ENCODE measurements at places on chromosomes 16 and 17.
A peak's percentile ranks its signal among the peaks of the same experiment; 100 is the strongest.

- DNase-seq, result no peak
These were observed 89.1 kb downstream of the RGS9 start for GRCh38 chr17:65226227-65226626.

GRCh38 chr17:924711-925475 is 54.7 kb downstream of the NXN start:
- DNase-seq, result no peak

- no peak for DNase-seq
These were observed 9.8 kb downstream of the CDC6 start for GRCh38 chr17:40297511-40297910.

DNA sequence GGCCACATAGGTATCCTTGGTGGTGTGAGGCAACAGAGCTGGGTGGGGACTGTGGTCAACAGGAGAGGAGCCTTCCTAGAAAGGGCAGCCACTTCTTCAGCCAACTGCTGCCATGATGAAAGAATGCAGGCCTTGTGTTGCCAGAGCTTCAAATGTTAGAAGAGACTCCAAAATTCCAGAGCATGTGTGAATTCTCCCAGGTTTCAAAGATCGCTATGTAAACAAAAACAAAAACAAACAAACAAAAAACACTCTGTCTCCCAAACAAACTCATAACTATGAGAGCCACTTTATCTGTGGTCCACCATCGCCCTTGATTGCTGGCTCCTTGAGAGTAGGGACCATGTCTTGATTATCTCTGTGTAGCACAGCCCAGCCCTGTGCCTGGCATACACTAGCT is 55.5 kb upstream of the ZNF423 start:
- DNase-seq, result no peak

GRCh38 chr17:4836221-4836620 is 3.1 kb downstream of the MINK1 start:
- DNase-seq, result no peak

DNA sequence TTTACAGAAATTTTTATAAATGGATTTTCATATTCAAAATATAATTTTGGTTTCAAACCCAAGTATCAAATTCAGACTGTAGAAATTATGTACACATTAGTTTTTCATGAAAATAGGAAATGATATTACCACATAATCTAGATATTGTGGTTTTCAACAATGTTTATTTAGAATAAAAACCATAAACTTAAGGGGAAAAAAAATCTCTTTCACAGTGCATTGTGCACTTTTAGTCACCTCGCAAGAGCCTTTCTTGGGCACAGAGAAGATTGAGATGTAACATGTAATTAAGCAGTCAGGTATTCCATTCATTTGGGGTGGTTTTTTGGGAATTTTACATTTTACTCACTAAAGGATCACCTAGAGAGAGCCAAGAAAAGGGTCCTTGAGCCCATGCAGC is 104.0 kb downstream of the TANC2 start:
- DNase-seq, result no peak

- no peak for DNase-seq
These were observed 59.0 kb upstream of the NKD1 start for GRCh38 chr16:50489182-50489581.

- DNase-seq, result peak; percentile 80
These were observed 1.9 kb downstream of the GPR142 start for GRCh38 chr17:74369221-74369620.

- no peak for DNase-seq
These were observed 486.5 kb downstream of the HS3ST4 start for GRCh38 chr16:26178298-26178697.

- DNase-seq, result peak; percentile 54
These were observed at the start of gene ADGRG1 for GRCh38 chr16:57628008-57628781. Gene ADGRG1, plus strand, starts transcription at chr16:57628630. Its CDS starts 21,658 bp downstream, at chr16:57650288.

DNA sequence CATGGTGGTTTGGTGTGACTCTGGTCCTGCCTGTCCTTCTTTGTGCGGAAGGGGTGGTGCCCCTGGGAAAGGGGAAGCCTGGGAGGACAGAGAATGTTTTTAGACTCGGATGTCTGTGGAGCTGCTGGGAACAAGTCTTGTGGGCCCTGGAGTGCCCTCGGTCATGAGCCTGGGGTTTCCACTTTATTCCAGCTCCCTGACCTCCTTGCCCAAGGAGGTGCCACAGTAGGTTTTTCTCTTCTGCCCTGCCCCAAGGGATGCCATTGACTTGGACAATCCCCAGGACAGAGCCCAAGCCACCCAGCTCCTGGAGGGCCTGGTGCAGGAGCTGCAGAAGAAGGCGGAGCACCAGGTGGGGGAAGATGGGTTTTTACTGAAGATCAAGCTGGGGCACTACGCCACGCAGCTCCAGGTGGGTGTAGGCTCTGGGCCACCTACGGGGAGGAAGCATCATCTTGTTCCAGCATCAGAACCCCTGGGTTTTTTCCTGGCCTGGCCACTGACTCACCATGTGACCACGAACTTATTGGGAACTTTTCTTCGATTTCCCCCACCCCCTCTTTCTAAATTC is 1.4 kb downstream of the STAT5A start:
- DNase-seq, result peak; percentile 54

DNA sequence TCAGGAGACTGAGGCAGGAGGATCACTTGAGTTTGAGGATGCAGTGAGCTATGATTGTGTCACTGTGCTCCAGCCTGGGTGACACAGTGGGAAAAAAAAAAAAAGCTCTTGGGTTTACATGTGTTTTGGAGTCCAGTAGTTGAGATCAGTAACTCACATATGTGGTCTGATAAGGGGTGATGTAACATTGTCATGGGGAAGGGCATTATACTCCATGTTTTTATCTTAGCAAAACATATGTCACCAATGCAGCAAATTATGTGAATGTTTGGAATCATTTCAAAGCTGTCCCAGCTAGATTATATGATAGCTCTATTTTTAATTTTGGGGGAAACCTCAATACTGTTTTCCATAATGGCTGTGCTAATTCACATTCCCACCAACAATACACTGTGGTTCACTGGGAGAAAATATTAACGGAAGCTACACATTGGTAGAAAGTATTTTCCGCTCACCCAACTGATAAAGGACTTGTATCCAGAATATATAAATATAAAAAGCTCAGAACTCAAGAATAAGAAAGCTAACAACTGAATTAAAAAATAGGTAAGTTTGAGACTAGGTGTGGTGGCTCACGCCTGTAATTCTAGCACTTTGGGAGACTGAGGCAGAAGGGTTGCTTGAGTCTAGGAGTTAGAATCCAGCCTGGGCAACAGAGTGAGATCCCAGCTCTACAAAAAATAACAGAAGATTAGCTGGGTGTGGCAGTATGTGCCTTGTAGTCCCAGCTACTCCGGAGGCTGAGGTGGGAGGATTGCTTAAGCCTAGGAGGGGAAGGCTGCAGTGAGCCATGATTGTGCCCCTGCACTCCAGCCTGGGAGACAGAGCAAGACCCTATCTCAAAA is 224.1 kb upstream of the TBX2 start:
- no peak for DNase-seq

- no peak for DNase-seq
These were observed 74.7 kb downstream of the WIPI1 start for GRCh38 chr17:68382582-68383085.

GRCh38 chr17:68288375-68288774 is 2.6 kb downstream of the SLC16A6 start:
- no peak for DNase-seq

- DNase-seq, result no peak
These were observed 16.6 kb downstream of the GOSR1 start for GRCh38 chr17:30493780-30494179.

- DNase-seq, result no peak
These were observed 174.9 kb upstream of the CIBAR2 start for GRCh38 chr16:85286951-85287814.

DNA sequence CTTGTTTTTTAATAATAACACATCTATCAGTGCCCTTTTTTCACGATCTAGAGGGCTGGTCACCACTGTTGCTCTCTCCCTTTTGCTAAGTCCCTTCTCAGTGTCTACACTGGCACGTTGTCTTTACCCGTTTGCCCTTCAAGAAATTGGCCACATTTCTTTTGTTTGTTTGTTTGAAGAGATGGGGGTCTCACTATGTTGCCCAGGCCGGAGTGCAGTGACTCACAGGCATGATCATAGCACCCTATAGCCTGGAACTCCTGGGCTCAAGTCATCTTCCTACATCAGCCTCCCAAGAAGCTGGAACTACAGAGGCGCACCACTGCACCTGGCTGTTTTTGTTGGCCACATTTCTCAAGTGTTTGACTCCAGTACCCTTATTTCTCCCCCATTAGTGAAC is 138.0 kb upstream of the AXIN2 start:
- no peak for DNase-seq

GRCh38 chr16:83830769-83831455 is 23.1 kb downstream of the HSBP1 start:
- no peak for DNase-seq

DNA sequence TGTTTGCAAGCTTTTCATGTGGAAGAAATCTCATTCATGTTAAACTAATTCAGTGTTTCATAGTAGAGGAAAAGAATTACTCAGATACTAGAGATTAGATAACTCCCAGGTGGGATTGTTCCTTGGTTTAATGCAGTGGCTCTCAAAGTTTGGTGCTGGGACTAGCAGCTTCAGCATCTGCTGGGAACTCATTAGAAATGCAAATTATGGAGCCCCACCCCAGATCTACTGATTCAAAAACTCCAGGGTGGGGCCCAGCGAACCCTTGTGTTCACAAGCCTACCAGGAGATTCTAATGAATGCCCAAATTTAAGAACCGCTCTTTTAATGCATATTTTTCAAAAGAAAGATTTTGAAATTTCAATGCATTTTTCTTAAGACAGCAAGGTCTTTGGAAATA is 253.4 kb upstream of the CNTNAP4 start:
- no peak for DNase-seq

GRCh38 chr16:89031715-89032659 is 55.0 kb upstream of the CBFA2T3 start:
- DNase-seq, result peak; percentile 68

DNA sequence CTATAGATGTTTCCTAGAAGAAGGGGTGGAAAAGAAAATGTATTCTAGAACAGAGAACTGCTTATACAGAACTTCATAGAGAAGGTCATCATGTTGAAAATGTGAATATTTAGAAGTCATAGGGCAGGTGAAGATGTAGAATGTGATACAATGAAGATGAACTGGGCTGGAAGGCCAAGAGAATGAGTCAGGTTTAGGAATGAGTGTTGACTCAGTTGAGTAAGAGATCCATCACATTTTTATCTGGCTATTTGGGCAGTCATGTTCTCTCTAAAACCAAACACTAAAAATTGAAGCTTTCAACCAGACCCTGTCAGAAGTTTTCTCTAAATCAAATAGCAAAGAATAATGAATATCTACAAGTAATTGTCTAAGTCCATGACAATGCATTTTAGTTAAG is 660.5 kb downstream of the KCNJ2 start:
- DNase-seq, result no peak

DNA sequence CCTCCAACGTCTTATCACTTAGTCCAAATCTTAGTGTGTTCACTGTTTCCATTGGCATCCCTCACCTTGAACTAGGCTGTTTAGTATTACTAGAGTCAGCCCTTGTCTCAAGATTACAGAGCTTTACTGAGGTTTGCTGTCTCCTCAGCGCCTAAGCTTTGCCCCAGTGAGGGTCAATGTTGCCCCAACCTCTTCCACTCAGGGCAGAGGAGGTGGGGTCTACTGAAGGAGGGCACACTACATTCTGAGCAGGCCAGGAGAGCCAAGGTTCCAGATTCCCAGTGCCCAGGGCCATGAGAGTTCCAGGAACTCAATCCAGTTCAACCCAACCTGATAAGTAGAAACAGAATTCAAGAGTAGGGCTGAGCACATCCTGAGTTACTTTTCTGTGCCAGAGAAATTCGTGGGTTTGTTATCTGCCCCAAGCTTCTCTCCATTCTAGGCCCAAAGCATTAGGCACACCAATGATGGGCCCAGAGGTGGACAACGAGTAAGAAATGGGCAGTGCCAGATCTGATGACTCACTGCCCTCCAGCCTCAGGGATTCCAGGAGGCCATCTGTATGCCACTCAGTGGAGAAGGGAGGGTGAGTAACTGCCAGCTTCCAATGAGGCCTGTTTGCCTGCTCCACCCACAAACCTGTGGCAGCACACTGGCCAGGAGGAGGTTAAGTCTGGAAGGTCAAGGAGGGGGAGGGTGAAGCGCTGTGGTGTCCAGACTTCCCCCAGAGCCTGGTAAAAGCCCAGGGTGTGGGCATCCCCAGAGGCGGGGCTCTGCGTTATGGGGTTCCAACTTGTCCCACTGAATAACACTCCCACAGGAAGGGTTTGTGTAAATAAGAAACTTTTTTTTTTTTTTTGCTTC is 8.2 kb downstream of the TUBG2 start:
- no peak for DNase-seq

GRCh38 chr17:79944251-79944812 is 91.3 kb downstream of the TBC1D16 start:
- DNase-seq, result no peak

DNA sequence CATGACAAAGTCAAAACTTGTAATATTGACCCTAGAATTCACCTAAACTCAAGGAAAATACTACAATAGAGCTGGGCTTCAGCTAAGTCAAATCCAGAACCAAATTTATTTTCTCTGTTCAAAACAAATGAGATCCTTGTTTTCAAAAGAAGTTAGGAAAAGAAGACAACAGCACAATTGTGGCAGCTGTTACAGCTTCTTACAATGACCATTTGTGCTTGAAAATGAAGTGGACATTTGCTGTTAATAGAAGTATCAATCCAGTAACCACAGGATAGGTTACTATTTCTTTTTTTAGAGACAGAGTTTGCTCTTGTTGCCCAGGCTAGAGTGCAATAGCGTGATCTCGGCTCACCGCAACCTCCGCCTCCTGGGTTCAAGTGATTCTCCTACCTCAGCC is 44.4 kb downstream of the APPBP2 start:
- DNase-seq, result no peak

DNA sequence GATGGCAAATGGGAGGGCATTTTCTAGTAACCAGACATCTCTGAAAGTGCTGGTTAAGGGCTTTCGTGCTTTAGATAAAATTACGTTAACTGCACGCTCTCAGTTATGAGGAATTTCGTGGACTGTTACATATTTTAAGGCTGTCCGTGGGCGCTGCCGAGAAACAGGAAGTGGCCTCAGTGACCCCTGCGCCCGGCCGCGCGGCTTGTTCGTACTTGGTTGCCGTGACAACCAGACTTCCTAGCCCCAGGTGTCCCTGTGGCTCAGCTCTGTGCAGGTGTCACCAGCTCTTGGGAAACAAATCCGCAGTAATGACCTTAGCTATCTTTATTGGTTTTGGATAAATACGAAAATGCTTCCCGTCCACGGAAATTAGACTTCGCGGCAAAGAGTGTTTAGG is 52.7 kb downstream of the LMF1 start:
- DNase-seq, result no peak

DNA sequence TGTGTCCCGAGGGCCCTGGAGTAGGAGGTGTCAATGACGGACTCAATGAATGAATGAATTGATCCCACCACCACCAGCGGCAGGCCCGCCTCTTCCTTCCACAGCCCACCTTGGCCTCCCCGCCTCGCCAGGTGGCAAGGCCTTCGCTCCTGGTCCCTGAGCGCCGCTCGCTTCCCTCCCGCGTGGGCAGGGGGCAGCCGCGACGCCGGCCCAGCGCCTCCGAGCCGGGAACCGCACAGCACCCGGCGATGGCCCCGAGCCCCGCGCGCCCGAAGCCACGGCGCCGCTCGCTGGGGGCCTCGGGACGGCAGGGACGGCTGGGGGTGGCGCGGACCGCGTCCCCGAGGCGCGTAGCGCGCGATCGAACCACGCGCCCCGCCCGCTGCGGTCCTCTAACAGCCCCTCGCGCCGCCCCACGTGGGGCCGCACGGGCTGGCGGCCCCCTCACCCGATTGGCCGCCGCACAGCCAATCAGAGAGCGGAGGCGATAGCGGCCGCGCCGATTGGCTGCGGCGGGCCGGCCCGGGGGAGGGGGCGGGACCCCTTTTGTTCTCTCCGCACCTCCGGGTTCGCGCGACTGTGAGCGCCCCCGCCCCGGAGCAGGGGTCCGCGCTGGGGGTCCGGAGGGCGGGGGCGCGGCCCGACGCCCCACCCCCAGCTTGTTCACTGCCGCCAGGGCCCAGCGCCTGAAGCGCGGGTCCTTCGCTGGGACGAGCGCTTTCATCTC is 31.4 kb downstream of the ACTG1 start:
- peak; percentile 81 for DNase-seq
